Esophagus squamous epithelium (tissue), 5 donors: ENCODE measurements at places on chromosomes 12 and 14.

DNA sequence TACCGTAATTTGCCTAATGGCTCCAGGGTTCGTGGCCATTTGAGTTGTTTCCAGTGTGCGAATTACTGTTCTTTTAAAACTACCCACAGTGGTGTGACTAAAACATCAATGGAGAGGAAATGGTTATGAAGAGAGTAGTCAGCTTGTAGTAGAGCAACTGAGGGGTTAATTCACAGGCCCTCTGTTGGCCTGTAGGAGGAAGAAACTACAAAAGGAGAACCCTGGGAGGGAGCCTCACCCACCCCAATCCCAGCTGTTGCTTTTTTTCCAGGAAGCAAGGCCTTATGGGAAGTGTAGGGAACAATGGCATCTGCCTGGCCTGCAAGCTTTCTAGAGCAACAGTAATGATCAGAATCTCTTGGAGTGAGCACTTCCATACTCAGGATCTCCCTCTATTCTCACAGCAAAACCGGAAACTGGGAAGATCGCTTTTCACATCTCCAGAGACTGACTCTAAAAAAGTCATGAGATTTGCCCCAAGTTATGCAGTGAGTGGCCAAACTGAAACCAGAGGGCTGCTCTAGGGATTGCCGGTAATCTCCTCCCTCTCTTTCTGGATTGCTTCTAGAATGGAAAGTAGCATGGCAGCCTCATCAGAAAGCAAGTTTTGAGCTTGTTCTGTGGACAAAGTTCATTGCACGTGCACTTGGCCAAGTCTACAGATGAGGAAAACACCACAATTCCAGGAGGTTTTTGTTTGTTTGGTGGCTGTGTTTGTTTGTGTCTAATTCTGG, 125.3 kb upstream of the PWP1 start:
- DNase-seq, result no peak

GRCh38 chr14:58414845-58415244, 12.5 kb downstream of the TIMM9 start:
- no peak for DNase-seq

DNA sequence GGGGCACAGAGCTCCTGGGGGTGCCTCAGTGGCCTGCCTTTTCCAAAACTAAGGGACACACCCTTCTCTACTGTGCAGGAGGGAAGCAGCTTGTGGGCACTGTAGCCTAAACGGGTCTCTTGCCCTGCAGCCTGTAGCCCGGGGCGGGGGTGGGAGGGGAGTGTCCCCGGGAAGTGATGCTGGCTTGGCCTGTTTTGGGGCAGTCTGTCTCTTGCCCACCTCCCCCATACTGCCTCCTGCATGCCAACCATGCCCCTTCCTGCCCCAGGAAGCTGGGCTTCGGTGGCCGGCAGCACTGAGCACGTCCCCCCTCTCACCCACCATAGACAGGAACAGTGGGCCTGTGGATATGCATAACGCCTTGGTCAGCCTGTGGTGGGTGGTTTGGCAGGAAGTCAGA, 43.4 kb downstream of the PRIMA1 start:
- DNase-seq, result no peak

DNA sequence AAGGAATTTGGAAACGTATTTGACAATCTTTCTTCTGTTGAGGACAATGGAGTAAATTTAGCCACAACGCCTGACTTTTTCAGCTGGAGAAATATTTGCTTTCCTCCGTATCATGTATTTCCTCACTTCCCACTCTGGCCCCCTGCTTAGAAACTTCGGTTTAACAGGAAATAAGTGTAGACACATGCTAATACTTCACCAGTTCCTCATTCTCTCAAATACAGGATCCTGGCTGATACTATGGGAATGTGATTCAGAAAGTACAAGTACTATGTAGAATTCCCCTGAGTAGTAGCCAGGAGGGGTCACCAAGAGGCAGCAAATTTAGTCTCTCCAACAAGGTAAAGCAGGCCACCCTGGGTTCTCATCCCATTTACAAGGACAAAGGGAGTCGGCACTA, 58.0 kb downstream of the FAR2 start:
- no peak for DNase-seq

DNA sequence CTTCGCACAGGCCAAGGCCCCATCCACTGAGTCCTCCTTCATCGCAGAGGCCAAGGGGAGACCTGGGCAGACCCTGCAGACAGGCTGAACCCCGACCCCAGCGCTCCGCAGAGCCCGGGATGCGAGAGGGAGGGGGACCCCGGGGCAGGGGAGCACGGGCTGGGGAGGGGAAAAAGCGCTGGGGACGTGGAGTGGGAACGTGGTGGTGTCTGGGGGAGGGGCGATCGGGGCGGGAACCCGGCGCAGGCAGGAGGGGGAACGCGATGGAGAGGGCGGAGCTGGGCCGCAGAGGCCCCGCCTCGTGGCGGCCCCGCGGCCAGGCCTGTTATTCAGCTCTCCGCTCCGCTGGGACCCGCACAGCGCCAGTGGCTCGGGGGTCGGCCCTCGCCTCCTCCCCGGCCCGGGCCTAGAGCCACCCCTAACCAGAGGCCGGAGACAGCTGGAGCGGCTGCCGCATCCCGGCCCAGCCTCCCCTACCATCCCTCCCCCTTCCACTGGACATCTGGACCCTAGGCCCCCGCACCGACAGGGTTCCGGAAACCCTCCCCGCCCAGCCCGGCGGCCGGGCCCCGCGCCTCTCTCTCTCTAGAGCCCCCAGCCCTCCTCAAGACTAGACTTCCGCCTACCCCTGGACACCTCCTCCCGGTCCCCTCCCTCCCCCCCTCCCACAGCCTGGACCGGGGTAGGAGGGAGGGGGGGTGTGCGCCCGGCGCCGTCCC, at the start of gene ARHGEF25:
Gene ARHGEF25, plus strand, starts transcription at position 328 of the 719 bp plus-strand sequence. CDS start 460 bp downstream, outside the sequence.
- no peak for DNase-seq

- no peak for DNase-seq
Measured at GRCh38 chr14:78450669-78451318, 280.6 kb downstream of the NRXN3 start.
